Inflammatory macrophage (primary cell): ENCODE measurements at places on chromosomes 1 and 21.

GRCh38 chr1:19680644-19681043 lies 16.0 kb downstream of the HTR6 start:
- no peak for DNase-seq

DNA sequence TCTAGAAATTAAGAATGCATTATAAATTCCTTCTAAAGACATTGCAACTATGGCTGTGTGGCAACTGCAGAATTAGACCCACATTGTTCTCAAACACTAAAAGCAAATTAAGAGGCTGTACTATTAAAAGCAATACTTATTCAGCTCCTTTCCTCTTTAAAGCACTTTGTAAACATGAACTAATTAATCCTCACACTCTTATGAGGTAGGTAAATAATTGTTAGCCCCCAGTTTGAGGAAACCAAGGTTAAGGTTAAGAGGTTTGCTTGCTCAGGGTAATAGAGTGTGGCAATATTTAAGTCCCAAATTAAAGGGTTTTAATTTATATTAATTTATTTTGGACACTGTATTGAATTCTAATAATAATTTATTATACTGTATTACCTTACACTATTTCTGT lies 553.8 kb downstream of the LRRIQ3 start:
- no peak for DNase-seq

DNA sequence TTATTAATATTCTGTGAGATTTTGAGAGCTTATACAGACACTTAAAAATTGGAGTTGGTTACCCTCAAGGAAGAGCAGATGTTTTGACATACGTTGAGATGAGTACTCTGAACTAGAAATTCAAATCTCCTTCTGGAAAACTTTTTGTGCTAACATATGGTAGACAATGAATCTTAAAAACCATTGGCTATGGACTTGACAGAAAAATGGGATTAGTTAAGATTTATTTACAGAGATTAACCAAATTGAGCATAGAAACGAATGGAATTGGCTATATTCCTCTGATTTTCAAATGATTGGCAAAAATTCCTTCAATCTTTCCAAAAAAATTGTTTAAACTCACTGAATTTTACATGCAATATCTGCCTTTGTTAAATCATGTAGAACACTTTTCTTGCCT lies 1392.9 kb downstream of the BRINP3 start:
- no peak for DNase-seq

GRCh38 chr1:171420810-171421209 lies 64.5 kb upstream of the PRRC2C start:
- DNase-seq = no peak

DNA sequence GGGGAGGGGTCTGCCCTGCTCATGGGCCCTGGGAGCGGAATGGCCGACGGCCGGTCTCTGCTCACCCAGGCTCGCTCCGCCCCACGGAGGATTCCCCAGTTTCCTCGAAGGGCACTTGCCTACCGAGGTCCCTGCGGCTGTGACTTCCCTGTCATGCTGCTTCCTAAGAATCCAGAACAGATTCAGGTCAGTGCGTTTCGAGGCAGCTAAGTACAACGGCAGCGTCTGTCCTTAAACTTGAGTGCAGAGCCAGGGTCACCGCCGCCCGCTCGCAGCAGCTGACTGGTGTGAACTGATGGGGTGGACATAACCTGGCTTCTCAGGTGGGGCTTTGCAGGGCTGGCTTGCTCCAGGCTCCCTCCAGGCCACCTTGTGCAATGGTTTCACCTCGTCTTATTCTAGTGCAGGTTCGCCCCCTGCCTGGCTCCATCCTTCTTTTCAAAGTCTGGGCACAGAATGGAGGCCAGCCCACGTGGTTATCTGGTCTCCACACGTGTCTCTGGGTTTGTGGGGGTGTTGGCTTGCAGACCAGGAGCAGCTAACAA lies 7.6 kb upstream of the C1orf174 start:
- no peak for DNase-seq

- no peak for DNase-seq
Measured at GRCh38 chr1:72003092-72003491, 279.2 kb downstream of the NEGR1 start.

GRCh38 chr1:43292216-43292615 lies 6.8 kb upstream of the C1orf210 start:
- DNase-seq = no peak

DNA sequence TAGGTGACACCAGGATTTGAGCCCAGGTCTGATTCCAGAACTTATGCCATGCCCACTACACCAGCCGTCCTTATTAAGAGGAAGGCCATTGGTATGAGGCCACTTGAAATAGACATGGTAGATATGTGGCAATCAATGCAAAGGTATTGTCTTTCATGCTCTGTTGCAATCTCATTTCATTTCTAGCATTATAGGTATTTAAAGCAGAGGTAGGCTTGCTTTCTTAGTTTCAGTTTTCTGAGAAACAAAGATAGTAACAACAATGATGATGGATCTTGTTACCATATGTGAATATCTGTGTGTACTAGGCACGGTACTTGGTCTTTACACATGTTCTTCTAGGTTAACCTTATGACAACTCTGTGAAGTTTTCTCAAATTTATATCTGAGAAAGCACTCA lies 113.1 kb downstream of the FGGY start:
- DNase-seq = no peak

DNA sequence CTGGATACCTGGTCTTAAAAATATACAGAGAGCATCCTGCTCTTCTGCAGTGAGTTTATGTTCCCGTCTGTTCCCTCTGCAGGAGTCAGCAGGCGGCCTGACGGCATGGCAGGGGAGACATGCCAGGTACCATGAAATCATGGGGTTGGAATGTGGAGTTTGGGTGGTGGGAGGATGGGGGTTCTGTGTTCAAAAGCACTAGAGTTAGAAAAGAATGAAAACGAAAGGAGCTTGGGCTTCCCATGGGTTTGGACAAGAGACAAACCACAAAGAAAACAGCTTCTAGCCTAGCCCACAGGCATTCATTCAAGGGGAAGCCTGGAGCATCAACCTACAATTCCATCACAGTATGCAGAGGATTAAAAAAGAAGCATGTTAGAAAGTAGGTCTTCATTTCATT lies 59.9 kb downstream of the WARS2 start:
- DNase-seq = no peak

GRCh38 chr1:8693107-8693506 lies 124.3 kb downstream of the RERE start:
- no peak for DNase-seq

- DNase-seq = no peak
Measured at GRCh38 chr1:30414086-30414850, 309.1 kb downstream of the MATN1 start.

- DNase-seq = no peak
Measured at GRCh38 chr1:112027696-112028095, 38.2 kb upstream of the KCND3 start.

- no peak for DNase-seq
Measured at GRCh38 chr21:44942566-44942965, 2.7 kb downstream of the SLX9 start.

GRCh38 chr1:3217181-3217641 lies 148.2 kb downstream of the PRDM16 start:
- no peak for DNase-seq

- no peak for DNase-seq
Measured at GRCh38 chr1:14724678-14725077, 126.2 kb downstream of the KAZN start.

DNA sequence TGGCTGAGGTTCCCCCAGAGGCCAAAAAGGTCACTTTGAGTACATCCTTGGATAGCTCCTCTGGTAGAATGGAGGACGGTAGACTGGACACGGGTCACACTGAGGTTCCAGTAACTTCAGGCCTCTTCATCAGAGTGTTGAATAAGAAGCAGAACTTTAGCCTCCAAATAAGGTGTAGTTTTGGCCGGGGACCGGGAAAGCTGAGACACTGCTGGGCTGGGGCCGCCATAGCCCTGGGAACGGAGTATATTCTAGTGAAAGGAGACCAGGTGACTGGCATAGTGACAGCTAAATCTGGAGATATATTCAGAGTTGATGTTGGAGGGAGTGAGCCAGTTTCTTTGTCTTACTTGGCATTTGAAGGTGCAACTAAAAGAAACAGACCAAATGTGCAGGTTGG lies 84.1 kb downstream of the EVA1C start:
- DNase-seq = no peak

- no peak for DNase-seq
Measured at GRCh38 chr1:91006113-91006908, 15.5 kb downstream of the ZNF644 start.

DNA sequence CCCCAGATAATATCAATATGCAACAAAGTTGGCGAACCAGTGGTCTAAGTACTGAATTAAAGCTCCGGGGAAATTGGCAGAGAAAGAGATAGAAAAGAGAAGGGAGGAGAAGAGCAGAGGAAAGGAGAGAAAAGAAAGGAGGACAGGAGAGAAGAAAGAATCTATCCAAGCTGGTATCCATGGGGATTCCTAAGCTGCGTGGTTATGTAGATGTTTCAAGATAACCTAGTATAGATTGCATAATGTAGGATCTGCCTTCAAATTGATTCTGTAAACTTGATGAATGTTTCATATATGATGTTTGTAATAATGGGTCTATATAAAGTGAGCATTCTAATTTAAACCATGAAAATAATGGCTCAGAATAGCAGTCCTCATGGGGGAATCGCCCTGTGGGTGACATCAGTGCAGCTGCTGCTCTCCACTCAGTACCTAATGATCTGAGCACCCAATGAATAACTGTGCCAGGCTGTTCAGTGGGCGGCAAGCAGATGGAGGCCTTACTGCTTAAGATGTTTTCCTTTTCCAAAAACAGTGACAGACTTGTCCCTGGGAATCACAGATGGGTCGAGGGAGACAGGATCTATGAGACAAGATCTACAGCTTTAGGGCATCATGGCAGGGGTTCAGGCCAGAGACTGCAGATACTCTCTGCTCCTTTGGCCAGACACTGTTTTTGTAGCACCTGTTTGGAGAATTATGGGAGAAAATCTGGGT lies 78.0 kb downstream of the LAMC2 start:
- no peak for DNase-seq

- DNase-seq = no peak
Measured at GRCh38 chr1:156828400-156829124, 11.9 kb upstream of the SH2D2A start.

- DNase-seq = no peak
Measured at GRCh38 chr1:77899647-77900320, 11.4 kb downstream of the NEXN start.

DNA sequence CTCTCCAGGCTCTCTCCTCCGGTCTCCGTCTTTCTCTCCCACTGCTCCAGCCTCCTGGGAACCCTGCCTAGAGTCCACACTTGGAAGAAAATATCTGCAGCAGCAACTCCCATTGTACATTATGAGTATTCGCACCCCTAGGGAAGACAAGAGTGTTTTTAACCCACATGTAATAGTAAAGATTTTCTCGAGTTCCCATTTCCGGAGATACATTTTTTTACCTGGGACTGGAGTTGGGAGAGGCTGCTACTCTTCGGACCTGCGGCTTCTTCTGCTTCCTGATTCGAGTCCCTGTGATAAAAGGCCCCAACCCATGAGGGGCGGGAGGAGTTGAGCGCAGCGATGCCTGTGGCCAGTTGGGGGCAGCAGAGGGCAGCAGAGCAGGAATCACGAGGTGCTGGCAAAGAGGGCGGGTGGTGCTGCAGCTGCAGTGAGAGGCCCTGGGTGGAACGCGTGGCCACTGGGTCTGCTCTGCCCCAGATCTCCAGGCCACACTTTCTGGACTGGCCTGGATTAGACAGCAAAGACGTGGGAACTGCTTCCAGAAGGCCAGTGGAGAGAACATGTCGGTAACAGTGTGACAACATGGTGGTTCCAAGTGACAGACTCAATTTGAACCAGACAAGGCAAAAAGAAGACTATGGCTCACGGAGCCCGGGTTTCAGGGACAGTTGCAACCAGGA lies 221.0 kb upstream of the CSF3R start:
- DNase-seq = peak; percentile 82

DNA sequence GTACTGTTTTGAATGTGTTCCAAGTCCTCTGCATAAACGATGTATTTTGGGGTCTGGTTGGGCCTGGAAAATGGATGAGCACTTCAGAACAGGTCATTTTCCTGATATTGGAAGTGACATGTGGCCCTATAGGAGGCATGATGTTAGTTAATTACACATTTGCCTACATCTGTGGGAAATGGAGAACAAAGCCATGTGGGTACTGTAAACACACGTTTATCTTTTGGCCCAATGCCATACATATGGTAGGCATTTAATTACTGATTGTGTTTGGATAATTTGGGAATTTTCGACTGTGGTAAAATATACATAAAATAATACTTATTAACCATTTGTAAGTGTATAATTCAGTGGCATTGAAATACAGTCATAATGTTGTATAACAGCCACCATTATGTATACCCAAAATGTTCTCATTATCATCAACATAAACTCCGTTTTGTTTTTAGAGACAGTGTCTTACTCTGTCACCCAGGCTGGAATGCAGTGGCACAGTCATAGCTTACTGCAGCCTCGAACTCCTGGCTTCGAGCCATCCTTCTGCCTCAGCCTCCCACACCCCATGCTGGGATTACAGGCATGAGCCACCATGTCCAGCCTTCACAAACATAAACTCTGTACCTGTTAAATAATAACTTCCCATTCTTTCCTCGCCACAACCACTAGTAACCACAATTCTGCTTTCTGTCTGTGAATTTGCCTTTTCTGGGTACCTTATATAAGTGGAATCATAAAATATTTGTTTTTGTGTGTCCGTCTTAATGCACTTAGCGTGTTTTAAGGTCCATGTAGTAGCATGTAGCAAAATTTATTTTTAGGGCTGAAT lies 11.9 kb upstream of the RNPEP start:
- no peak for DNase-seq

GRCh38 chr1:54826226-54826816 lies 25.2 kb upstream of the TTC22 start:
- DNase-seq = no peak

DNA sequence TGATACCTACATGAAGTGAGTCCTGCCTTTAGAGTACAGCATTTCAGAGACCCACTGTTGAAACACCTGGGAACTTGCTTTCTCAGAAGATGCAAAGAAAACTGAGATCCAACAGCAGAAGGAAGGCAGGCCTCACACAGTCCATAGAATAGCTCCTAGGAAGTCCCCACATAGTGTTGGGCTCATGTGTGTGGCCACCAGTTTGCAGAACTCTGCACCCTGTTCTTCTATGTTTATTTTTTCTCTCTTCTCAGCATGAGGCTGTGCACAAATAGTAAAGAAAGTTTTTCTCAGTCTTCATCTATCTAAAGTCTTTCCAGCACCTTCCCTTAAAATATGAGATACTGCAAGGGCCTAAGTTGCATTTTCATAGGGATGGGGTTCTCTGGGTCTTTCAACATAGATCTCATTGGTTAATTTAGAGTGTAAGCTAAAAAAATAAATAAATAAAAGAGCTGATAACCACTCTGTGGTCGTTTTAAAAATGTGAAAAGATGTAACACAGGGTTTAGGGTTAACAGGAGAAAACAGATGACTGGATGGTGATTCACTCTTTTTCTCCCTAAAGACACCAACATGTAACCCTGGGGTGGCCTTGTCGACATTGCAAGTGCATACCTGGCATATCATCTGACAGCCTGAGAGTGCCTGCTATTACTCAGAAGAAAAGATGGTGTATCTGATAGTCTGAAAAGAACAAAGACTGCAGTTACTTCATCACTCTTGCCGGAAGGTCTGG lies 94.6 kb downstream of the ZC3H11B start:
- DNase-seq = no peak

GRCh38 chr1:20069874-20070273 lies at the start of gene PLA2G5:
TSS of gene PLA2G5 (plus strand) at chr1:20070194. CDS start at chr1:20084831, 14,637 bp downstream.
- no peak for DNase-seq
